Fibroblast of villous mesenchyme (primary cell): ENCODE measurements at places on chromosomes 11 and 22.

GRCh38 chr11:44877571-44878497, 72.8 kb downstream of the TP53I11 start:
- no peak for DNase-seq

GRCh38 chr22:36341640-36342041, 46.1 kb downstream of the MYH9 start:
- DNase-seq = no peak

DNA sequence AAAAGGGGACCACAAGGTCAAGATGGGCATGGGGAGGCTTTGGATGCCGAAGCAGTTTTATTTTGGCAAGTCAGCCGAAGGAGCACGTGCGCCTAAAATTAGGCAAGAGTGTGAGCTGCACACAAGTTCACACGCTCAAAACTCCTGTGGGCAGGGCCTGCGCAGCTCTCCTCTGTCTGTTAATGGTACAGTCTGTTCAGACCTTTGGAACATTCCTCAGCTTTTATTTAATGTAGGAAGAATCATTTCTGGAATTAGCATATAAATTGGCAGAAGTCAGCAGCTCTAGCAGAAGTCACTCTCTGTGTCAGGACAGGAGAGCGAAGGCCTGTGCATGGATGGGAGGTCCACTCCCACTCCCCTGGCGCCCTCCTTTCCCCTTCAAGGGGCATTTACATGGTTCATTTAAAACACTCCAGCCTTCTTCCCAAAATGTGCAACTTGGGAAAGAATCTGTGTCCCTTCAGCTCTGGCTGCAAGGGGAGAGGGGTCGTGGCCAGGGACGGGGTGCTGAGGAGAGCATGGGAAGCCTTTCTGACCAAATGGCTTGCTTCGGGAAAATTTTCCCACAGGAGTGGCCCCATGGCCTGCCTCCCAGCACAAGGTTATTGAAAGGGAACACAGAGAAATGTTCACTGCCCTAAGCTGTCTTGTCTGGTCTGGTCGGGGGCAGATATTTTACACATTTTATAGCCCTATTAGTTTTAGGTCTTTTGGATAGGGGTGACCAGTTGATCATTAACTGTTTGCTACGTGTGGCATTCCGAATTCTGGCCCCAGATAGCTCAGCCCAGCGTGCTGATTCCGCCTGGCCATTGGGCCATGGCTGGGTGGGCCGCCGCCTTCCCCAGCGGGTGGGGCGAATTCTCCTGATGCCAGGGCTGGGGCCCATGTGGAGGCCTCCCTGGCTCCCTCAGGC, 43.9 kb upstream of the SMIM38 start:
- DNase-seq = no peak

GRCh38 chr11:10298342-10298741, 4.3 kb upstream of the SBF2 start:
- DNase-seq = peak; percentile 92

- no peak for DNase-seq
These were observed 9.1 kb upstream of the ZBTB16 start for GRCh38 chr11:114050258-114050927.

DNA sequence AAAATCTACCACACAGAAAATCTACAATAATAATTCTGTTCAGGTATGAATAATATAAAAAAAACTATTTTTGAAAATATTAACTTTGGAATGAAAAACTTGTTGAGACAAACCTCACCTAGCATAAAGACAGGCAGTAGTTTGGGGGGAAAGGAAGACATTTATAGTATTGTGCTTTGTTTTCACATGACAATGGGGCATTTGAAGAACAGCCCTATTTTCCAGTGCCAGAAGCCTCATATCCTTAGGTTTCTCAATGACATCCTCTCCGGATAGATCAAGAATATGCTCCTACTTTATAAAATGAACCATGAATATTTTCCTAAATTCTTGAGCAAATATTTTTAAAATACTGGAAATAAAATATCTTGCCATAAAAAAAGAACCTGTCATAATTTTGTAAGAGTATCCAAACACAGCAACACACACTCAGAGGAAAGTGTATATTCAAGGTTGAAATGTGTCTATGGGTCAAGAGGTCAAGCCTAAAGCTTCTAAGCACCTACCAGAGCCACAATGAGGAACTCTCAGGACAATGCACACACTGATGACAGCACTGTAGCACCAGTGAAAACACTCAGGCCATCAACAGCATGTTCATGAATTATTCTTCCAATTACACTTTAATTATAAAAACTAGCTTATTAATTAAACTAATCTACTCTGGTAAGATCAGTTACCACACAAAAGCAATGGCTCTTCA, 68.7 kb downstream of the MRTFA start:
- DNase-seq = no peak

- peak; percentile 97 for DNase-seq
These were observed 48.9 kb downstream of the APOL1 start for GRCh38 chr22:36301851-36302250.

GRCh38 chr22:47692811-47693210, 930.4 kb downstream of the TBC1D22A start:
- no peak for DNase-seq

DNA sequence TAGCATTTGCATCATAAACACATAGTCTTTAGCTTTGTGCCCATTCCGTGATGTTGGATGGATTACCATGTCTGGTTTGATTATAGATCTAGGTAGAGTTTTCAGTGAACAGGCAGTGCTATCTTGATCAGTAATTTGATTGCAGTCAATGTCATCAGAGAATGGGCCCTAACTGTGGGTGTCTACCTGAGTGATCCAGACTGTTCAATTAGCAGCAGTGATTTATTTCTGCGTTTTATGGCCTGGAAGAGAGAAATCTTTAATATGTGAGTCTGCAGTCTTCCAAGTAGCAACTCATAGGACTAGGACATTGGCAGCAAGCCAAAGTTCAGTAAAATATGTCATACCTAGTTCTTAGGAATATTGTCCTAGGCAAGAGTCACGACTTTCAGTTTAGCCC, 80.3 kb downstream of the CASP12 start:
- DNase-seq = no peak

DNA sequence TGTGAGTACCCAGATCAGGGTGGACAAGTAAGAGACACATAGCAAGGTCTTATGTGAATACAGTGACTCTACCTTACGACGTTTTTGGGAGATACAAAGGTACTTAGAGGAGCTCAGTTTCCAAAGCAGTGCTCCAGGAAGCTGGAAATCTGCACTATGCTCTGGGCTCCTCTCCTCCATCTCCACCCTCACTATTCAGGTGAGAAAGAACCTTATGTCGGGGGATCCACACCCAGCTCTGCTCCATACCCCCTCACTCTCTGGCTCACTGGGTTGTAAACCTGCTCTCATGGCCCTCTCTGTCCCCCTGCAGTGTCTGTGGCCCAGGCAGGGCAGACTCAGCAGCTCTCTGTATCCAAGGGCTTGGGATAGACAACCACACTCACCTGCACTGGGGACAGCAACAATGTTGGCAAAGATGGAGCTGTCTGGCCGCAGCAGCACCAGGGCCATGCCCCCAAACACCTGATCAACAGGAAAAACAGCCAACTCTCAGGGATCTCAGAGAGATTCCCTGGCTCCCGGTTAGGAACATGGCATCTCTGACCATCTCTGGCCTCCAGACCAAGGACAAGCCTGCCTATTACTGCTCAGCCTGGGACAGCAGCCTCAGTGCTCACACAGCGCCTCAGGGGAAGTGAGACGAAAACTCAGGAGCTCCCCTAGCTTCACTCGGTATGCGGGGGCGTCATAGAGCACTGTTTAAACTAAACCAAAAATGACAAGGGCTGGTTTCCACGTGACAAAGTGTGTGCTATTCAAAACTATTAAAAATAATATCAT, 60.9 kb upstream of the TOP3B start:
- no peak for DNase-seq

DNA sequence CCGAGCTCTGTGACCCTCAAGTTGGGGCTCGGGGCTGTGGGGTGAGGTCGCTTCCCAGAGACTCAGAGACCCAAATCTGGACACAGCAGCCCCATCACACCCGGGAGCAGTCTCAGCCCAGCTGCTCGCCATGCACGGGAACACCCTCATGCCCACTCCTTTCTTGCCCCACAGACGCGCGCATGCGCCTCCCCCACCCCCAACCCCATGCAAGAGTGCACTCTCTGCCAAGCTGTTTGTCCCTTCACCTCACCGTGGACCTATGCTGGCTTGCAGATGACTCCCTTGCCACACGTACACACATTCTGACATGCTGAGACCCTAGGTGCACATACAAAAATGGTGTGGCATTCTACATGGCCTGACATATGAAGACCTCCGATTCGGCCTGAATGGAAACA, 478 bp upstream of the CD248 start:
- DNase-seq = peak; percentile 83

- DNase-seq = no peak
These were observed 35.1 kb downstream of the RRP7A start for GRCh38 chr22:42484506-42484905.

DNA sequence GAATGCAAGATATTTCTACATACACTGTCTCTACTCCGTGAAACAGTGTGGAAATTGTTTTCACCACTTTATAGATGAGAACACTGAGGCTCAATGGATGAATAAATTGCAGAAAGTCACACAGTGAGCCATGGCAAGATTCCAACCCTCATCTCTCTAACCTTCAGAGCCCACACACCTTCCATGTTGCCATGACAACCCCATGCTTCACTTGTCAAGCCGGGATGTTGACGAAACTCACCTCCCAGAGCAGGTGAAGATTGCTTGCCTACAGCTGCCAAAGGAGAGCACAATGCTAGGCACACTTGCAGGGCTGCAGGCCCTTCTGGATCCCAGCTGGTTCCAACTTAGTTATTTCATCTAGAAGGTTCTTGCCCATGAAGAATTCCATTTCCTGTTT, 71.4 kb upstream of the SEZ6L start:
- DNase-seq = no peak

DNA sequence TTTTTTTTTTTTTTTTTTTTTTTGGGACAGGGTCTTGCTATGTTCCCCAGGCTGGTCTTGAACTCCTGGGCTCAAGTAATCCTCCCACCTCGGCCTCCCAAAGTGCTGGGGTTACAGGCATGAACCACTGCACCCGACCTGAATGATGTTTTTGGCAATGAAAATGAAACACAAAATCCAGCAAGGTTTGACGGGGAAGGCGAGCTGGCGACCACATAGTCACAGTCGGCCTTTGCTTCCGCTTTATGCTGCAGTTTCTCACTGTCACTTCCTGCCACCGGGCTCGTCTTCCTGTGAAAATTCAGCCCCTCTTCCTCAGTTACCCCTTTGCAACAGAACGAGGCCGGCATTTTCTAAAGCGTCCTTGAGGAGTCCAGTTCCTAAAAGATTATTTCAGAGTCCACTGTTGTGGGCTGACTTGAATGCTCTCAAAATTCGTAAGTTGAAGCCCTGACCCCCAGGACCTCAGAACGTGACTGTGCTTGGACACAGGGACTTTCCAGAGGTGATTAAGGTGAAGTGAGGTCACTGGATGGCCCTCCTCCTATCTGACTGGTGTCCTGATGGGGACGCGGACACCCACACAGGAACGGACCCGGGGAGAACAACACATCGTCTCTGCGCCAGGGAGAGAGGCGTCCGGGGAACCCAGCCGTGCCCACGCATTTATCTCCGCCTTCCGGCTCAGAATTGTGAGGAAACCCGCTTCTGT, 2.9 kb upstream of the BID start:
- no peak for DNase-seq

DNA sequence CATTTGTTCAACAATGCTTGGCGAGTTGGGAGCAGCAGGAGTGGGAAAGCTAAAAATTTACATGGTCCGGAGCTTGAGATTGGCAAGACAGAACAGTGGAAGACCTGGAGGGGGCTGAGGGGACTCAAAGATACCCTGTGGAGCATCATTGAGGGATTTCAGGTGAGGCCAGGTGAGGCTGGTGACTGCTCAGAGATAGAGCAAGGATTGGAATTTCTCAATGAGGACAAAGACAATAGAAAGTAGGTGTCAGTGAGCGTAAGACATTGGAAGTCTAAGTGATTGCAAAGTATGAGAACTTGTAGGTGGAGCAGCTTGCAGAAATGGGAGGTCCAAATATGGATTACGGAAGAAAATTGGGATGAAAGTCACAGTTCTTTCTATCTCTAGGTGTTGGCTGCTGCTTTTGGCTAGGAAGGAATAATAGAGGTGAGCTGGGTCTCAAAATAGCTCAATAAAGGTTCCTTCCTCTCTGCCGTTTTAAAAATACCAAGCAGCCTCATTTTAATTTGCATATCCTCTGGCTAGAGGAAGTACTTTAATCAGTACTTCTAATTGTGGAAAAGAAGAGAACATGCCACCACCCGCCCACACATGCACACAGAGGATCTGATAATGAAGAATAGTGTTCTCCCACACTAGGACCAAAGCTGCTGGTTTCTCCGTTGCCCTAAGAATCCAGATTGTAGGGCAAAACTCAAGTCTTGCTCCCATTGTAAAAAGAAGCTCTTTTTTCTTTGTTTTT, 41.8 kb upstream of the SORL1-AS1 start:
- no peak for DNase-seq

DNA sequence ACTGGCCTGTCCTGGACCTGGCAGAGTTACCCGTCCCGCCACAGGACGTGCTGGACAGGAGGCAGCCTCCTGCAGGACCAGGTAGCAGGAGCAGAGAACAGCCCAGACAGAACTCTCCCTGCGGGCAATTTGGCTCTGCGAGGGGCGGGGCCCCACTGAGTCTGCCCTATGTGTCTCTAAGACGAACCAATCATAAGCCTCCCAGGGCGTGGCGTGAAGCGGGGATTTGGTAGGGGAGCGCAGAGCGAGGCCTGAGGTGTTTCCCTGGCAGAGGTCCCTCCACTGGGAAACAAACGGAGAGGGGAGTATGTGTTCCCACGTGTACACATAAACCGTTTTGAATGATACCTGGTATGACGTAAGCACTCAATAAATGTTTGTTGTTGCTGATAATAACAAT, 7.4 kb downstream of the CD82 start:
- DNase-seq = no peak

GRCh38 chr11:69204246-69204940, 48.7 kb downstream of the SMIM38 start:
- DNase-seq = no peak

- DNase-seq = no peak
These were observed 5.0 kb downstream of the DGKZ start for GRCh38 chr11:46352063-46352841.

DNA sequence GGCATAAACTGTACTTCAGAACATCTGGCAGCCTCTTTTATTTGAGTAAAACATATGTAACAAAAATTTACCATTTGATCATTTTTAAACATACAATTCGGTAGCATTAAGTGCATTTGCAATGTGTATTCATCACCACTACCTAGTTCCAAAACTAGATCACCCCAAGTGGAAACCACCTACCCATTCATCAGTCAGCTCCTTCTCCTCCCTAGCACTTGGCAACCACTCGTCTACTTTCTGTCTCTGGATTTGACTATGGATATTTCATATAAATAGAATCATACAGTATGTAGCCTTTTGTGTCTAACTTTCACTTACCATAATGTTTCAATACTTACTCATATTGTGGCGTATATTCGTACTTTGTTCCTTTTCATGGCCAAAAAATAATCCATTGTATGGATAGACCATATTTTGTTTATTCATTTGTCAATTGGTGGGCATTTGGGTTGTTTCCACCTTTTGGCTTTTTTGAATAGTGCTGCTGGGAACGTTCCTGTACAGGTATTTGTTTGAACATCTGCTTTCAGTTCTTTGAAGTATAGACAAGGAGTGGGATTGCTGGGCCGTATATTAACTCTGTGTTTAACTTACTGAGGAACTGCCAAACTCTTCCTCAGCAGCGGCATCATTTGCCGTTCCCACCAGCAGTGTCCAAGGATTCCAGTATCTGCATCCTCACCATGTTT, 27.2 kb upstream of the ADORA2A start:
- no peak for DNase-seq

GRCh38 chr11:66450560-66450959, 11.9 kb upstream of the MRPL11 start:
- DNase-seq = no peak

GRCh38 chr11:10855295-10855694, 2.6 kb downstream of the ZBED5 start:
- DNase-seq = no peak
